ENCODE measurements at places on chromosomes 1 and 21.

- DNase-seq: no peak
Measured at GRCh38 chr21:46130831-46131587, 24.4 kb downstream of the FTCD start.

- no peak for DNase-seq
Measured at GRCh38 chr21:34498623-34499022, 13.4 kb downstream of the KCNE1 start.

DNA sequence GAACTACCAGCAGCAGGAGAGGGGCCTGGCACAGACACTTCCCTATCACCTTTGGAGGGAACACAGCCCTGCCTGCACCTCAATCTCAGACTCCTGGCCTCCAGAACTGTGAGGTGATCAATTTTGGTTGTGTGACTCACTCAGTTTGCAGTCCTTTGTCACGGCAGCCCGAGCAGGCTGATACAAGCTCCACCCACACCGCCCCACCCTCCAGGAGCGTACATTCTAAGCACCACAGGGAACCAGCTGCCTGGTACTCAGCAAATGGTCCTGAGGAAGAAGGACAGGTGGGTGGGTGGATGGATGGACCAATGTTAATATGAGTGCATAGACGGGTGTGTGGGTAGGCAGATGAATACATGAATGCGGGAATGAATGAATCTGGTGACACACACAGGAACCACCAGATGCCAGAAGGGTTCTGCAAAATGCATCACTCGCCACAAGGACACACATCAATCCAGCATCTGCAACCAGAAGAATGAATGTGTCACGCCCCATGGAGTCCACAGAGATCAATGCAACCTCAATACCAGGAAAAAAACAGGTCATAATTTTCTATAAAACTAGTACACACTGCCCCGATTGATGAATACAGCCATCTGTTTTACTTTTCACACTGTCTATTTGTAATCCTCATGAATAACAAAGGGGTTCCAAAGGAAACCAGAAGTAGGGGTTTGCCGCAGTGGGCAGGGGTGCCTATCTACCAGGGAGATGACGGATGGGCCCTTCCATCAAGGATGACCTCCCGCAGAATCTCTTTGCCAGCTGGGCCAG lies 284.5 kb downstream of the NPHP4 start:
- no peak for DNase-seq

DNA sequence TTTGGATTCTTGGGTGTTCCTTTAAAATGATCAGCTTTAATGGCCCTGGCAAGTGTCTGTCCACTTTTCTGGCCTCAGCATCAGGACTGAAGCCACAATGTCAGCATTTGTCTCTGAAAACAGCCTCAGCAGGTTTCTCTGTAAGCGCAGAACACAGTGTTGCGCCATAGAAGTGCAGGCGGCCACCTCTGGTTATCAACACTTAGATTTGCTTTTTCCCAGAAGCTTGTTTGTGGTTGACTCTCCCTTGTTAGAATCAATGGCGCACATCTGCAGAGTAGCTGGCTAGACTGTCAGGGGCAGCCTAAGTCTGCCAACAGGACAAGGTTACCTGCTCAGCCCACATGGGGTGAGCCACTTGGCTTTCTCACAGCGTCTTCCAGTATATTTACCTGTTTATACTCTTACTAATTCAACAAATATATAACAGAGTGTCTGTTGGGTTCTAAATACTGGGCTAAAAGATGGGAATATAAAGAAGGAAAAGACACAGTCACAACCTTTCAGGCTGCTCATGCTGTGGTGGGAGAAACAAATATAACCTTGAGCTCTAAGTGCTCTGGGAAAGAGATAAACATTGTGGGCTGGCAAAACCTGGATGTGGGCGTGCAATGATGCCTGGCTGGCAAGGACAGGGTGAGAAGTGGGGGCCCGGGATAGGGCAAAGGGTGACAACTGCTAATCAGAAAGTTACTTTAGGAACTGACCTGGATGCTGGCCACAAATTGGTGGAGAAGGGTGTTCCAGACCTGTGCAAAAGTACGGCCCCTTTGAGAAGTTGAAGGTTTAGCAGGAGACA lies 149.3 kb upstream of the KIAA0040 start:
- DNase-seq: no peak

DNA sequence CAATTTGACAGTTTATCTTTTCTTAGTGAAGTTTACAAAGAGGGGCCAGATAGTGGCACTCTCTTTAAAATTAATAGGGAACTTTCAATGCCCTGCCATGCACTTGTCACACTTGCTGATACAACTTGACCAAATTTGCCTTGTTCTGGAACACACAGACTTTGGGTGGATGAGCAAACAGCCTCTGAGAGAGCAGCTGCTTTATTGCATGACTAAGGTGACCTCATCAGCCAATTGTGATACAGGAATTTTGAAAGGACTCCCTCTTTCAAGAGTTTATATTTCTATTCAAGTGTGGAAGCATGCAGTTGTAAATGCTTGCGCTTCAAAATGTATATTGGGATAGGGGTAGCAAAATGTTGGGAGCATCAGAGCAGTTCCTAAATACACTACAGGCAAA lies 2.1 kb upstream of the RGS1 start:
- DNase-seq: no peak

- no peak for DNase-seq
Measured at GRCh38 chr21:40379881-40380810, 466.8 kb downstream of the DSCAM start.

DNA sequence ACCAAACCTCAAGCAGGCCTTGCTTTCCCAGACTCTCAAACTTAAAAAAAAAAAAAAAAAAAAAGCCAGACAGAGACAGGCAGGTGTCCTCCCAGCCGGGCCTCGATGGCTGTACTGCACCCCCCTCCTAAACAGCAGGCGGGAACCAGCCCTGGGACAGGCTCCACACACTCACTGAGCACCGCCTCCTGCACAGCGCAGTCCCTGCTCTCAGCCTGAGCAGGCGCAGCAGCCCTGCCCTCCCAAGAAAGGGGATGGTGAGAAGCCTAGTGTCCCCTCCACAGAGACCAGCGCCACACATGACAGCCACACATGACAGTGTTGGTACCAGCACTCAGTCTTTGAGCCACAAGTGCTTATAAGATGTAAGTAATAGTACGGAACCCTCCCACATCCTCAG lies 11.9 kb downstream of the MX2 start:
- no peak for DNase-seq

GRCh38 chr1:43706598-43707189 lies 642 bp upstream of the ST3GAL3 start:
- DNase-seq: peak; percentile 41

DNA sequence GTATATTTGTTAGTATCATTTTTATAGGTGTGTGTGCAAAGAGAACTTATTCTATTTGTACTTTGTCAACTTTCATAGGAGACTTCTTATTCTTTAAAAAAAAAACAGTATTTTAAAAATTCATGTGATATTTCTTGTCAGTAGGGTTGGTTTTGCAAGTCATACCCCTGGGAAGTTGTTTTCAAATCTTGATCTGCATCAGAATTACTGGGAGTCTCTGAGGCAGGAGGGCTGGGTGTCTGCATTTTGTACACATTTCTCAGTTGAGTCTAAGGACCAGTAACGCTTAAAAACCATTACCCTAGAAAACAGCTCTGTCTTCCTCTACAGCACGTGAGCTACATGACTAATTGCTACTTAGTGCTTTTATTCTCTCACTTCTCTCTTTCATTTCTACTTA lies 76.0 kb upstream of the CTTNBP2NL start:
- DNase-seq: no peak

- no peak for DNase-seq
Measured at GRCh38 chr1:203701606-203702005, 63.4 kb upstream of the LAX1 start.

DNA sequence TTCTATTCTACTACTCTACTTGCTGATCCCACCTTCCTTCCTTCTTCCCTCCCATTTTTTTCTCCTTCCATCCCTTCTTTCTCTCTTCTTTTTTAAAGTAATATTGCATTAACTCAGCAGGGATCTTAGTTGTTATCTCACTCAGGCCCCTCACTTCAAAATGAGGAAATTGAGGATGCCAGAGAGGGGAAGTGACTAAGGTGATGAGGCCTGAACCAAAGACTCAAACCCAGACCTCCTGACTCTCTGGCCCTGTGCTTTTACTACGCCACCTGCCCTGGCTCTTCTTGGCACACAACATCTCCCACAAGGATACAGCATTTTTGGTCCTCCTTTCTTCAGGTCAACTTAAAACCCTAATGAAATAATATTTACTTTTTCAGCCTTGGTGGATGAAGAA lies 151.7 kb upstream of the ZNF648 start:
- no peak for DNase-seq

DNA sequence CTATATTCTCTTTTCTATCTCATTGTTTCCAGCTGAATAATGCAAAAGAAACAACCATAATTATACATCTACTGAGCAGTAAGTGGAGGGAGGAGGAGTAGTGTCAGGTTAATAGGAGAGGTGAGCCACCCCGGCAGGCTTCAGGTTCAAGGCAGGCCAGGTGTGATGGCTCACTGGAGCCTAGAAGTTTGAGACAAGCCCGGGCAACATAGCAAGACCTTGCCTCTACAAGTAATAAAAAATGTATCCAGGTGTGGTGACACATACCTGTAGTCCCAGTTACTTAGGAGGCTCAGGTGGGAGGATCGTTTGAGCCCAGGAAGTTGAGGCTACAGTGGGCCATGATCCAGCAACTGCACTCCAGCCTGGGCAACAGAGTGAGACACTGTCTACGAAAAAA lies 1.9 kb upstream of the DIP2A start:
- no peak for DNase-seq

DNA sequence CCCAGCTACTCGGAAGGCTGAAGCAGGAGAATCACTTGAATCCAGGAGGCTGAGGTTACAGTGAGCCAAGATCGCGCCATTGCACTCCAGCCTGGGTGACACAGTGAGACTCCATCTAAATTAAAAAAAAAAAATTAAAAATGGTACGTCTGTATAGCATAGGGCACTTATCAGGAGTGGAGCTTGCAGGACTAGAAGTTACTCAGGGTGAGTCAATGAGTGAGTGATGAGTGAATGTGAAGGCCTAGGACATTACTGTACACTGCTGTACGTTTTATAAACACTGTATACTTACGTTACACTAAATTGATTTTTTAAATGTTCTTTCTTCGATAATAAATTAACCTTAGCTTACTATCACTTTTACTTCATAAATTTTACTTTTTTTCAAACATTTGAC lies 183.6 kb downstream of the NR5A2 start:
- no peak for DNase-seq

DNA sequence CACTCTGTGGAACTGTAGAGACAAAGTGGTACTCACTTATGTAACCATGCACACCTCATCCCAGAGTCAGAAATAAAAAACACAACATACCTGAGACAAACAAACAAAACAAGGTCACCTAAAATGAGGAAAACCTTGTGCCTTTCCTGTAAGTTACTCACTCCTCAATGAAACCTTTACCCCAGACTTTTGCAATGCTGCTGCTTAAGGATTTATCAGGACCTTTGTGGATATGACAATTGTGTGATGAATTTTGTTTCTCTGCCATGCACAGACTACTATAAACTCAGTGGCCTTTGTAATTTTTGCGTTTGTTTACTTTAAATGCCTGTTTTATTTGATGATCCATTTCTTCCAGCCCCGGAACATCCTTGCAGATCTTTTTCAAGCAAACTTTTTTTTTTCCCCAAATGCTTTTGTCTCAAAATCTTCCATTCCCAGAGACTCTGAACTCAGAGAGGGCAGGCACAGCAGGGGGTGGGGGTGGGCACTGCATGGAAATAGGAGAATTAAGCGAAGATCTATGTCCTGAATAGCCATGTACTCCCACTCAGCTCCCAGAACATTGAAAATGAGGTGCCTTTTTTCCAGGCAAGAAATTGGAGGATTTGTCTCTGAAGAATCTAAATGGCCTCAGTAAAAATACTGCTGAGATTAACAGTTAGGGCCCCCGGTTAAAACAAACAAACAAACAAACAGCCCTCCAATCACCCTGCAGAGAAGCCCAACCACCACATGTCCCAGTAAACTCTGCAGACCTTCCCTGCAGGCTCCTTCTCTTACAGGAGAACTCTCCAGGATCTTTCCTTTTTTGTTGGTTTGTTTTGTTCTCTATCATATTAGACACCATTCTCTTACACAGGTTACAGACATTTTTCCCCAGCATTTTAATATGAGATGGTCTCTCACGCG lies 22.6 kb upstream of the SIM2 start:
- no peak for DNase-seq

DNA sequence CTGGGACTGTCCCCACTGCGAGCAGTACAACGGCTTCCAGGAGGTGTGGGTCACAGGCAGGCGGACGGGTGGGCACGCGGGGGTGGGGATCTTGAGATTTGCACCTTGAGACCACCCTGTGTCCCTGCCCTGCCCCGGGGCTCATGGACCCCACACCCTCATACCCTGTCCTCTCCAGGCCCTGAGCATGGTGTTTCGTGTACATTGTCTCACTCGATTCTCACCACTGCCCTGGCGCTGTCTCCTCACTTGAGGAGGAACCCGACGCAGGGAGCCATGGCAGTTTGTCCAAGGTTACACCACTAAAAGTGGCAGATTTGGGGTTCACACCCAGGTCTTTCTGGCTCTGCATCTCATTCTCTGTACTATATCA lies 7.2 kb downstream of the TMEM201 start:
- no peak for DNase-seq

- no peak for DNase-seq
Measured at GRCh38 chr1:154906621-154907081, 29.9 kb downstream of the PMVK start.

DNA sequence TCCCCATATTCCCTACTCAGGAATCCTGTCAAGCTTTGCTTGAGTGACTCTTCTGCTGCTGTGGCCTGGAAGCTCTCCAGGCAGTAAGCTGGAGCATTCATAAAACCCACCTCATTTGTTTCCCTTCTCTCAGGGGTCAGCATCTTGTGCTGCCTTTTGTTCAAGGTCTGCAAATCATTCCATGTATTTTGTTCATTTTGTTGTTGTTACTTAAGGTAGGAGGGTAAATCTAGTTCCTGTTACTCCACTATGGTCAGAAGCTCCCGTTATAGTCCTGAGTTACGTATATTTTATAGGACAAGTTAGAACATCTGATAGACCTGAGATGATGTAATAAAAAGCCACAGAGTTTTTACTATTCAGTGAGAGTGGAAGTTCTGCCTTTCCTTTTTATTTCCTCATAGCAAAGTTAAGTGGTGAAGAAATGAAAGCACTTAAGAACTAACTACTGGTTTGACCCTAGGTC lies 9.9 kb downstream of the SYNJ1 start:
- DNase-seq: no peak

DNA sequence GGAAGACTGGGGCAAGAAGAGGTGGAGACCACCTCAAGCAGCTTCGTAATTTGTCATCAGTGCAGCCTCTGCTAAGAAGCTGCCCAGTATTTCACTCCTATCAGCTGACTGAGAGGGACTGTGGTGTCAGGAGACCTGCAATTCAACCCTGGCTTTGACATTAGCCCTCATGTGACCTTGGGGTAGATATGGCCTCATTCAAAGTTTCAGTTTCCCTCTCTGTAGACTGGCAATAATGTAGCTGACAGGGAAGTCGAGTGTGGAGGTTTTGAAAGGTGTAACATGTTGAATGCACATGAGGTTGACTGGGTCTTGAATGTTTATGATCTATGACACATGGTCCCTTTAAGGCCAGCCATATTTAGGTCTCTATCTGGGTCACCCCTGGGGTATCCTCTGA lies 2.2 kb upstream of the SPRR4 start:
- no peak for DNase-seq

GRCh38 chr21:39555911-39556590 lies 56.7 kb upstream of the B3GALT5 start:
- no peak for DNase-seq

All from liver (tissue), 10 donors.